ENCODE measurements at places on chromosomes 7 and 10.

DNA sequence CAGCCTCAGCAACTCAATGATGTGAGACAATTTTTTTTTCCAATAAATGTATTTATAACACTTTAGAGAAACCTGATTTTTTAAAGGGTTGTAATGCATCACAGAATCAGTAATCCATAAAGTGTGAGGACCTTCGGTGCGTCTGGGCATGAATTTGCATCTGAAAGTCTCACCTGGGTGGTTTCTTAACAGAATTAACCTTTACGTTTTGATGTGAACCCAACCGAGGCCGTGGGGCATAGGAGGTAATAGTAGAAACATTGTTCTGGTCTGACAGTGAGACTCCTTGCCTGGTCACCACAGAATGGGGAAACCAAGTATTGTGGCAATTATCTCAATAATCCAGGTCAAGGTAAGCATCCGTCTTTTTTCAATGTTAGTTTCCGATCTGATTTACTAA is 114.6 kb downstream of the PRKCQ start:
- DNase-seq: no peak

GRCh38 chr10:528173-529165 is 161.0 kb downstream of the DIP2C start:
- no peak for DNase-seq

DNA sequence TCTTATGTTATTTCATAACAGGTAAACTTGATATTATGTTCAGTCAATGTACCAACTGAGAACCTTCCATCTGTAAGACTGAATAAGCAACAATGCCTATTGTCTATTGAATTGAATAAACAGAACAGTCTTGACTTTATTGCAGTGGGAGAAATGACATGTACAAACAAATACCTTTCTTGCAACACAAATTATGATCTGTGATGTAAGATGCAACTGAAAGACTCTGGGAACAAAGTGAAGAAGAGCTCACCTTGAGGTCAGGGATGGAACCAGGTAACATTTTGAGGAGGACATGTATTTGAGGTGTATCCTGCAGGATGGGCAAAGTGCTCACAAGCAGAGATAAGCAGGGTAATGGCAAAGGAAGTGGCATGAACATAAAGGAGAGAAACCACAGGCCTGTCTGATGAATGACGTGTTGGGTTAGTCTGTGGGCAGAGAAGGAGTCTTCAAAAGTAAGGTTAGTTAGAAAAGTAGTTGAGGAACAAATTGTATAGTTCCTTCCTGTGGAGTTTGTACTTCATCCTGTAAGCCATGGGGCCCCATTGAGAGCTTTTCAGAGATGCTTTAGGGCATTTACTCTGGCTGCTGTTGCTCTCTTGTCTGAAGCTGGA is 9.5 kb downstream of the PNLIPRP3 start:
- DNase-seq: no peak

DNA sequence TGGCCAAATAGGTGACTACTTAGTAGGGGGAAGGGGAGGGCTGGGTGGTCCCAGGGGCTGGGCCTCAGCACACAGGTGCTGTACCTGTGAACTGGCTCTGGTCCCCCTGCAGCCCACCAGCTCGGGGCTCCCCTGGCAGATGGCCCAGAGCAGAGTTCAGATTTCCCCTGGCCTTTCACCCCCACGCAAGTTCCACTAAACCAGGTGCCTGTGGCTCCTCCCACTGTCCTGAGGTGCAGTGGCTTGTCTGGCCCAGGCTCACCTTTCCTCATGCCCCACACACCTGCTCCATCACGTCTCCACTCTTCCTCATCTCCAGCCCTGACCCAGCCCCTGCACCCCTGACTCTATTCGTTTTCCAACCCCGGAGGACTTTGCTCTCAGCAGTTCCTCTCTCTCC is 47.3 kb upstream of the OPALIN start:
- no peak for DNase-seq

- peak; percentile 1 for DNase-seq
Observed at GRCh38 chr10:61554925-61555324, 101.7 kb upstream of the TMEM26 start.

DNA sequence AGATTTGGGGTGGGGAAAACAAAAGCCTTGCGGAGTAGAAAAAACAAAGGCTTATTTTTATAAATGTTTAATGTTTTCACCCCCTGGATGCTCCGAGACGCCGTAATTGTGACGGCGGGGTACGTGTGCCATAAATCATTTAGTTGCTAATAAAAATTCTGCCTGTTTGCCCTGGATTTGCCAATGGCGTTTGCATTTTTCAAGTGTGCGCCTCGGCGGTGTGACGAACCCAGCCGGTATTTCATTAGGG is 2.5 kb upstream of the TNRC18 start:
- DNase-seq: no peak

- no peak for DNase-seq
Observed at GRCh38 chr7:141475679-141476078, 75.5 kb upstream of the AGK start.

GRCh38 chr7:17682586-17682985 is 257.7 kb downstream of the SNX13 start:
- no peak for DNase-seq

GRCh38 chr7:127666602-127667001 is 14.6 kb downstream of the SND1 start:
- no peak for DNase-seq

DNA sequence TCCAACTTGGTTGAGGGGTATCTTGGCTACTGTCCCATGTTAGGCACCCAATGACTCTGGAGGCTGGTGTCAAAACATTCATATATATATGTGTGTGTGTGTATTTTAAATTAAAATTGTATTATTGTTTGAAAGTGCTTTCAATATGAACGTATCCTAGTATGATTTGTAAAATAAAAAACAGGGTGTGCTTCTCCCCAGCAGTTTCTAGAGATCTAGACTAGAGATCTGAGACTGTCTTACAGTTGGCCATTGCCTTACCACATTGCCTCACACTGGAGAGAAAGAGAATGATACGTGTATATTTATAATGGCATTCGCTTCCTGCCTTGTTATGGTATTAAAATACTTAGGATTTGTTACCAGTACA is 1.2 kb downstream of the BAG3 start:
- peak; percentile 50 for DNase-seq

GRCh38 chr7:25625306-25625992 is 397.2 kb upstream of the NPVF start:
- DNase-seq: no peak

DNA sequence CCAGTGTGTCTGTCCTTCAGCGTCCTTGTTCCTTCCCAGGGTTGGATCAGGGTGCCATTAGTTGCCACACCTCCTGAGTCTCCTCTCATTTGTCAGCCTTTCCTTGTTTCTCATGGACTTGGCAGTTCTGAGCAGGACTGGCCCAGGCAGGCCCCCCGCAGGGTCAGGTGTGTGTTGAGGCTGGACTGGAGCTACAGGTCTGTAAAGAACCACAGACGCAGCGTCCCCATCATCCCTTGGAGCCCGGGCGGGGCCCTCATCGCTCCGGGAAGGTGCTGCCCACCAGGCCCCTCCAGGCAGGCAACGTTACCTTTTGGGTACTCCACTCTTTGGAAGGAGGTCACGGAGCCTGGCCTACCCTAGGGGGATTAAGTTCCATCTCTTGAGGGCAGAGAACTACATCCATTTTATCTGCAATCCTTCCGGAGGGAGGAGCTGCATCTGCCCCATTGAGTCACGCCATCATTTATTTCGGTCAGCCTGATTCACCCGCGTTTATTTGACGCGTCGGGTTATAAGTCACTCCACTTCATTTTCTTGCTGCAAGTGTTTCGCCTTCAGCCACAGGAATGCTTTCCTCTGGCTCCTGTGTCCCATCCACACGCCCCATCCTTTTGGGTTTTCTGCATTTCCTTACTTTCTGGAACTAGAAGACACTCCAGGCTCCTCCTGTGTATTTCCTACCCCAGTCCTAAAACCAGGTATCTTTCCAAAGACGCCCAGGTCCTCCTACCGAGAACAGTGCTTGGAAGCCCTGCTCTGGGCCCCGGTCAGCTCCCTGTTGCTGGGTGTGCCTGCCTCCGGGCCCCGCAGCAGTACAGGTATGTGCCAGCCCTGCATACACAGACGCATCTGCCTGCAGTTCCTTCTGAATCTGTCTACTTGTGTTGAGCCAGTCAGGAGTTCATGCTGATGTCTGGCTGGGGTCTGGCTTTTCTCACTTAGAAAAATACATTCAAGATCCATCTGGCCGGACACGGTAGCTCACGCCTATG is 141.9 kb downstream of the MAD1L1 start:
- DNase-seq: no peak

DNA sequence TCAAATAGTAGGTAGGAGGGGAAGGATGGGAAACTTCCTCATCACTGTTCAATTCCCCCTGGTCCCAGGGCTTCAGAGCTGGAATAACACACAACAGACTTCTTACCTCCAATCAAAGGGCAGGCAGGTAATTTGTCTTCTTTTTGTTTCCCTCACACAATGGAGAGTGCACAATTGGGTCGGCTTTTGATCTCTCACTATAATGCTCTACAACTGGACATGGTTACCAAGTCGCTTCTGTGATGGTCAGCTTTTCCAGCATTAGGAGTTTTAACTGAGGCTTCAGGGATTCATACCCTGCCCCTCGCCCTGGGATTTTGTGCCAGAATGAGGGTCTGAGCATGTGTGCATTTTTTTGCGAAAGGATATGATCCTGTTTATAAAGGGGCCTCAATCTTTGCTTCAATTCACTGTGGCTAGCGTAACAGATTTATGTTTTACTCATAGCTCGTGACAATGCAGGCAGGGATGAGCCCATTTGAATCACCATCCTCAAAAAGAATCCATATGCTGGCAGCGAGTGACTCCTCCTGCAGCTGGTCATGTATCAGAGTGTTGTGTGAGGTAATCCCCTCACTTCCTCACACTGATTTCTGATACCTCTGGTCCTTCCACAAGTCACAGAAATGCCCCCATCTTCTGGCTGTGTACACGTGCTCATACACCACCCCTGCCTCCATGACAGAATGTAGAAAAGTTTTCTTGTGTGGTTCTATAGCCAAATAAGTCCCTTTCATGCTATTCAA is 189.6 kb downstream of the CTTNBP2 start:
- DNase-seq: no peak

GRCh38 chr7:38558761-38559345 is 72.3 kb downstream of the AMPH start:
- no peak for DNase-seq

DNA sequence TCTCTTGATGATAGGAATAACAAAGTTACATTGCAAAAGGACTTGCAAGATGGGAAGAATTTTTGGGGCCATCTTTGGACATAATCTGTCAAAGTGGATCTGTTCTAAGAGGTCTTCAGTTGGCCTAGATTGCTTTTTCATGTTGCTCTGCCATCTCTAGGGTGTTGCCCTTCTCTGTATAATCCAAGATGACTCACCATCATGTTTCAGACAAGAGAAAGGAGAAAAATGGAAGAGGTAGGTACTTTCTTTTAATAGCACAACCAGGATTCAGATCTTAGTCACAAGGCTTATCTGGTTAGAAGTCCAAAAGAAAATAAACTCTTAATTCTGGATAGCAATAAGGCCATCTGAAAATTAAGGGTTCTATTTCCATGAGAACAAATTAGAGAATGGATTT is 38.7 kb upstream of the FOXP2 start:
- DNase-seq: no peak

DNA sequence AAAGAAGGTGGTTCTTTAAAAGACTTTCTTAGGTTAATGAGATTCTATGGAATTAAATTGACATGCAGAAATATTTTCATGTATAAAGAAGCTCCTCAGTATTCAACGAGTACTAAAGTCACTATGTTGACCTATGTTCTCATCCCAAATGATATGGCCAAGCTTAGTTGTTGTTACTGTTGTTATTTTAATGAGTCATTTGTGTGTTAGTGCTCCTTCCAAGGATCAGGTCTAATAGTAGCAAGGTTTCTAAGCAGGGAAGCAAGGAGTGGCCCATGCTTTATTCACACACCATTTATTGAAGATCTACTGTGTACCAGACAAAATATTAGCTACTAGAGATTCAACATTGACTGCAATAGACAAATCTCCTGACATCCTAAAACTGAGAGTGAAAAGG is 41.9 kb downstream of the LRRN3 start:
- no peak for DNase-seq

DNA sequence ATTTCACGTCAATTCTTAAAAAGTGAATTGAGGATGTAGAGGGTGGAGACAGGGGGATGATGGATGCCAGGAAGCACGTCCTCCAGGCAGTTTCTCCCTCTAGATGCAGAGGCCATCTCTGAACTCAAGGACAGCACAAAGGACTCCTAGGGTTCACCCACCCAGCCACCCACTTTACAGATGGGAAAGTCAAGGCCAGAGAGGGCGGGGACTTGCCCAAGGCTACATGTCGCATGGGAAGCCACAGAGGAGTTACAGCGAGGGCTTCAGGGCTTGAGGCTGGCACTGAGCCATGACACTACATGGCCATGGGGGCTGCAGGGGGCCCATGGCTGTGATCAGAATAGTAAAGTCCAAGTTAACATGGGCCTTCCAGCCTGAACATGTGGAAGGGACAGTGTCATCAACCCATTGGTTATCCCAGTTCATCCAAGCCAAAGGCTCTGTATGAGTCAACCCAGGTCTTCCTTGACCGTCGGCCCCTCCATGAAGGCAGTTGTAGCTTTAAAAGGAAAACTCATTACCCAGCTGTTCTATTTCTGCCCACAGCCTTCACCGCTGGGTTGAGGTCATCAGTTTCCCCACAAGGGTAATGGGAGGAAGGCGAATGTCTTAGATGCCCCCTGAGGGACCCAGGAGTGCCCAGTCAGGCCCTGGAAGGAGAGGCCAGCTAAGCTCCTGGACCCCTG is 24.3 kb upstream of the KPNA7 start:
- no peak for DNase-seq
